Keratinocyte (primary cell): ENCODE measurements at places on chromosomes 11 and 22. TPM values are rescaled to one million over a fixed set of nuclear protein-coding genes. Genes with fewer than 3 reads are reported as not detected.

TOM1 gene
- 17.4 to 32.5 TPM (median 18.3 TPM) in 3 replicates for polyA plus RNA-seq

PRODH gene
- polyA plus RNA-seq: 6.7 to 36.1 TPM (median 12.3 TPM) in 3 replicates

SNX19 gene
- polyA plus RNA-seq: 25.7 to 44.0 TPM (median 29.1 TPM) in 3 replicates

PRPF19 gene
- polyA plus RNA-seq: 16.9 to 67.7 TPM (median 35.4 TPM) in 3 replicates

RSF1 gene
- polyA plus RNA-seq: 8.8 to 20.9 TPM (median 17.5 TPM) in 3 replicates

SORL1 gene
- 38.9 to 81.8 TPM (median 46.1 TPM) in 3 replicates for polyA plus RNA-seq

TRIM49 gene
- polyA plus RNA-seq: not detected in 3 replicates

KIRREL3 gene
- polyA plus RNA-seq: 0.03 to 0.04 TPM in 2 of 3 replicates, not detected in the other

SCGB1A1 gene
- polyA plus RNA-seq: not detected in 3 replicates

CLCF1 gene
- polyA plus RNA-seq: 2.2 to 4.9 TPM (median 2.7 TPM) in 3 replicates

TMEM151A gene
- polyA plus RNA-seq: 0.05 to 0.18 TPM in 2 of 3 replicates, not detected in the other

NELL1 gene
- not detected in 3 replicates for polyA plus RNA-seq

ADORA2A gene
- polyA plus RNA-seq: 0.09 to 0.37 TPM (median 0.20 TPM) in 3 replicates

NAA40 gene
- 8.9 to 23.2 TPM (median 13.5 TPM) in 3 replicates for polyA plus RNA-seq

PIWIL4 gene
- 0.14 to 0.37 TPM (median 0.16 TPM) in 3 replicates for polyA plus RNA-seq

SELENOO gene
- 14.4 to 32.1 TPM (median 22.0 TPM) in 3 replicates for polyA plus RNA-seq

OR6T1 gene
- polyA plus RNA-seq: not detected in 3 replicates

NXPE1 gene
- not detected in 3 replicates for polyA plus RNA-seq

TCIRG1 gene
- polyA plus RNA-seq: 12.7 to 31.6 TPM (median 17.8 TPM) in 3 replicates

PKNOX2 gene
- 0.03 to 0.05 TPM (median 0.03 TPM) in 3 replicates for polyA plus RNA-seq

C11orf97 gene
- polyA plus RNA-seq: not detected in 3 replicates

CSNK2A3 gene
- polyA plus RNA-seq: 1.4 to 2.6 TPM (median 1.8 TPM) in 3 replicates

RRM1 gene
- polyA plus RNA-seq: 30.6 to 65.6 TPM (median 60.2 TPM) in 3 replicates

OR4A16 gene
- not detected in 3 replicates for polyA plus RNA-seq

TTC9C gene
- polyA plus RNA-seq: 14.7 to 26.1 TPM (median 23.8 TPM) in 3 replicates

FGF3 gene
- polyA plus RNA-seq: not detected in 3 replicates

RAB38 gene
- 87.1 to 147 TPM (median 146 TPM) in 3 replicates for polyA plus RNA-seq

SUN2 gene
- 15.9 to 23.2 TPM (median 21.9 TPM) in 3 replicates for polyA plus RNA-seq

APOA5 gene
- not detected in 3 replicates for polyA plus RNA-seq

MRGPRX4 gene
- 0.05 to 0.18 TPM (median 0.08 TPM) in 3 replicates for polyA plus RNA-seq

SMIM35 gene
- polyA plus RNA-seq: not detected in 3 replicates

CADM1 gene
- polyA plus RNA-seq: 6.9 to 9.5 TPM (median 8.3 TPM) in 3 replicates

MMP1 gene
- polyA plus RNA-seq: 81.5 to 158 TPM (median 107 TPM) in 3 replicates

ENTHD1 gene
- not detected in 3 replicates for polyA plus RNA-seq

OR56A5 gene
- not detected in 3 replicates for polyA plus RNA-seq

TENM4 gene
- polyA plus RNA-seq: 3.5 to 11.3 TPM (median 5.4 TPM) in 3 replicates

CBLIF gene
- polyA plus RNA-seq: not detected in 3 replicates

TMEM218 gene
- 21.0 to 35.9 TPM (median 34.2 TPM) in 3 replicates for polyA plus RNA-seq

GAL3ST1 gene
- polyA plus RNA-seq: not detected in 3 replicates

SLC35F2 gene
- 31.6 to 59.5 TPM (median 47.2 TPM) in 3 replicates for polyA plus RNA-seq

CASP5 gene
- polyA plus RNA-seq: 0.15 TPM in 1 of 3 replicates, not detected in the others

CRYBB1 gene
- polyA plus RNA-seq: not detected in 3 replicates

MRTFA gene
- 5.6 to 14.3 TPM (median 6.5 TPM) in 3 replicates for polyA plus RNA-seq

ROBO3 gene
- polyA plus RNA-seq: 13.6 to 19.2 TPM (median 17.0 TPM) in 3 replicates

SYT12 gene
- 0.05 to 0.09 TPM in 2 of 3 replicates, not detected in the other for polyA plus RNA-seq

SCGB1C1 gene
- polyA plus RNA-seq: not detected in 3 replicates
